ENCODE measurements at places on chromosomes 1 and 21.

GRCh38 chr1:57300186-57300585 lies 123.7 kb downstream of the DAB1 start:
- no peak for DNase-seq

DNA sequence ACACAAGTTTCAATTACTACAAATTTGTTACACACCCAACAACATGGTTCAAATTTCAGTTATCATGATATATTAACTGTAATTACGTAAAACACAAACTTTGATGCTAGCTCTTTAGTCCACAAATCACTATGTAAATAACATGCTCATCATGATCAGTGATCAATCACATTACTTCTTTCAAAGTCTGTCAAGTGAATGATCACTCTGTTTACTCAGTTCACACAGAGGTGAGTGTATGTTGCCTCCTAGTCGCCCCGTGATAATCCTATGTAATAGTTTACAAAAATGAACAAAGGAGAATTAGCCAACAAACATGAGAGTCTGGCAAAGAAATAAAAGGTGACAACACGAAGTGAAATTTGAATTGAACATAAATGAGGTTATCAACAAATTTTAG lies 14.3 kb downstream of the EDEM3 start:
- DNase-seq, result no peak

GRCh38 chr1:239803781-239804180 lies 287.9 kb upstream of the FMN2 start:
- DNase-seq, result no peak

- DNase-seq, result no peak
Observed at GRCh38 chr1:162656266-162656665, 24.0 kb downstream of the DDR2 start.

GRCh38 chr21:43937891-43938309 lies 72.9 kb downstream of the AGPAT3 start:
- DNase-seq, result no peak

GRCh38 chr1:150762552-150762951 lies 3.0 kb downstream of the CTSS start:
- no peak for DNase-seq

DNA sequence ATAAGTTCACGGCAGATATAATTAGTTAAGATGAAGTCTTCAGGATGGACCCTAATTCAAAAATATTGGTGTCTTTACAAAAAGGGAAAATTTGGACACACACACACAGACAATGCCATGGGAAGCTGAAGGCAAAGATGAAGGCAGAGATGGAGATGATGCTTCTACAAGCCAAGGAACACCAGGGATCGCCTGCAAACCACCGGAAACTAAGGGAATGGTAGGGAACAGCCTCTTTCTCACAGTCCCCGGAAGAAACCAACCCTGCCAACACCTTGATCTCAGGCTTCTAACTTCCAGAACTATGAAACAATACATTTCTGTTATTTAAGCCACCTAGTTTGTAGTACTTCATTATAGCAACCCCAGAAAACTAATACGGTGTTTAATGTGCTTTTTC lies 15.1 kb upstream of the SERTAD4 start:
- DNase-seq, result no peak

DNA sequence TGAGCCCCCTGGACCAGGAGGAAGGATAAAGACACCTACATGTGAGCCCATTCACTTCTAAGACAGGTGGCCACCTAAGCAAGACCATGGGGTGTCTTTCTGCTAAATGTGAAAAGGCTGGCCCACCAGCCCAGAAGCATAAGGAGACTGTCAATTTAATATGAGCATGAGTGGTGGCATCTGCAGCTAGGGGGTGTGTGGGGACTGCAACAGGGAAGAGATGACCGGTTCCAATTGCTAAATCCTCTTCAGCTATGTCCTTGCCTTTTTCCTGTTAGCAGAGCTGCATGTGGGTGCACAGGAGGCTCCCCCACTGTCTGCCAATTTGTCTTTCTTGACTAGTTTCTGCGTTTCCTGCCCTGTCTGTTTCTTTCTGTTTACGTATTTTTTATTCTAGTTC lies 22.3 kb upstream of the BMP8A start:
- no peak for DNase-seq

DNA sequence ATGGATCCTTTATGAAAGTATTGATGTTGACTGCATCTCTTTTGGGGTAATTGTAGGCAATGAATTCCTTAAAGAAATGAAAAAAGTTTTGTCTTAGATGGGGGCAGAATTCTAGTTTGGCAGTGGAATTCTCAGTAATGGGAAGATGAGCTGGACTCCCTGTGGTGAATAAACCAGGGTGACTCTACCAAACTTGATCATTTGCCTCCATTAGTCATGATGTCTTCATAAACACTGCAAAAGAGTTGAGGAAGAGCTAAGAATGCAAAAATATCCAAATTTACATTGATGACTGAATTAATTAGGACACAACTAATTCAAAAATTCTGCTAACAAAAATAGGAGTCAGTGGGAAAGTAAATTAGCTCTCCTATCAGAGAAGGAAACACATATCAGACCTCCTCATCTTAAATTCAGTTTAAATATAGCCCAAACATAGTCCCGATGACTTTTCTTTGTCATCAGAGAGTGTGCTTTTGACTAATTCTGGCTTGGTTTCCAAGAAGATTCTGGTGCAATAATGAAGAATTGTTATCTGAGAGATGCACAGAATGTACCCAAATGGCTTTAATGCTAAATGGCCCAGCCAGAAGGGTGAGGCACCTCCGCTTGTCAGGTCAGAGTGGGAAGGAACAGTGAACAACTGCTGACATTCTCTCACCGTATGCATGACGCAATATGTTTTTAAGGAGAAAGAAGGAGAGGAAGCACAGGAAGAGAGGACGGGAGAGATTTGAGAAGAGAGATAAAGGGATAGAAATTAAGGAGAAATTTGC lies 525.1 kb downstream of the LMO4 start:
- DNase-seq, result no peak

DNA sequence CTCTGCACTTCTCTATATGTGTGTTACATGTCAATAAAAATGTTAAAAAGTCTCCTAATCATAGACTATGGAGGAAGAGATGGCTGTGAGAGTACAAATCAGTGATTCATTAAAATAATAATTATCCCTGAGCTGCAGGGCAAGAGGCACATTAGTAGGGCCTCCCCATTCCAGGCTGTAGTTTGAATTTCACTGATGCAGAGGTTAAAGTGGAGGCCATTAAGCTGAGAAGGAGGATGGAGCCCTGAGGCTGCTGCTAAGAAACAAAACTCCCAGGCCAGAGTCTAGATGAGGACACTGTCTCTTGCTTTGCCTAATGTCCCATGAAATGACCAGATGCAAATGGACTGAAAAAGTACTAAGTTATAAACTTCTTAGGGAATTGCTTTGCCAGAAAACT lies 89.1 kb upstream of the WDR26 start:
- no peak for DNase-seq

DNA sequence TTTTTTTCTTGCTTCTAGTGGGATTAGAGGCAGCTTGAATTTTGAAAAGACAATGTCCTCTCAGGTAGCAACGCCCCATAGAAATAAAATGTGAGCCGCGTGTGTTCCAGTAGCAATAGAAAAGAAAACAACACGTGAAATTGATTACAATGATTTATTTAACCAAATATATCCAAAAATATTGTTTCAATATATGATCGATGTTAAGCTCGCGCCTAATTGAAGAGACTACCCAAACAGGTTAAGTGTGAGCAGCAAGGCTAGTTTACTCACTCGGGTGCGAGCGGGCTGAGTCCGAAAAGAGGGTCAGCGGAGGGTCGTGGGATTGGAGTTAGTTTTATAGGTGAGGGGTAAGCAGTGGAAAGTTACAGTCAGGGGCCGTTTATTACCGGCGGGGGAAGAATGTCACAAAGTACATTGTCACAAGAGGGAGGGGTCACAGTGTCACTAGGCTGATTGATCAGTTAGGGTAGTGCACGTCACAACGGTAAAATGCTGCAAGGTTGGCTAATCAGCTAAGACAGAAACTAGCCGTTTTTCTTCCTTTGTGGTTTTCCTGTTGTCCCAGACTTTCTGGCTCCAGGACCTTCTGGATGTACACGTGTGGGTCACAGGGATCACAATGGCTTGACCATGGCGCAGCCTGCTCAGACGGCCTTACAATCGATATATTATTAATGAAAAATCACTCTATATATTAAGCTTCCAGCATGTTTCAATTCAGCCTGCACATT lies 697 bp upstream of the ZNF670 start:
- DNase-seq, result no peak

GRCh38 chr21:16125274-16125673 lies 395.5 kb downstream of the USP25 start:
- DNase-seq, result peak; percentile 39

- DNase-seq, result no peak
Observed at GRCh38 chr1:180762796-180763195, 131.0 kb downstream of the XPR1 start.

- DNase-seq, result no peak
Observed at GRCh38 chr1:18072066-18072465, 35.5 kb upstream of the IGSF21 start.

DNA sequence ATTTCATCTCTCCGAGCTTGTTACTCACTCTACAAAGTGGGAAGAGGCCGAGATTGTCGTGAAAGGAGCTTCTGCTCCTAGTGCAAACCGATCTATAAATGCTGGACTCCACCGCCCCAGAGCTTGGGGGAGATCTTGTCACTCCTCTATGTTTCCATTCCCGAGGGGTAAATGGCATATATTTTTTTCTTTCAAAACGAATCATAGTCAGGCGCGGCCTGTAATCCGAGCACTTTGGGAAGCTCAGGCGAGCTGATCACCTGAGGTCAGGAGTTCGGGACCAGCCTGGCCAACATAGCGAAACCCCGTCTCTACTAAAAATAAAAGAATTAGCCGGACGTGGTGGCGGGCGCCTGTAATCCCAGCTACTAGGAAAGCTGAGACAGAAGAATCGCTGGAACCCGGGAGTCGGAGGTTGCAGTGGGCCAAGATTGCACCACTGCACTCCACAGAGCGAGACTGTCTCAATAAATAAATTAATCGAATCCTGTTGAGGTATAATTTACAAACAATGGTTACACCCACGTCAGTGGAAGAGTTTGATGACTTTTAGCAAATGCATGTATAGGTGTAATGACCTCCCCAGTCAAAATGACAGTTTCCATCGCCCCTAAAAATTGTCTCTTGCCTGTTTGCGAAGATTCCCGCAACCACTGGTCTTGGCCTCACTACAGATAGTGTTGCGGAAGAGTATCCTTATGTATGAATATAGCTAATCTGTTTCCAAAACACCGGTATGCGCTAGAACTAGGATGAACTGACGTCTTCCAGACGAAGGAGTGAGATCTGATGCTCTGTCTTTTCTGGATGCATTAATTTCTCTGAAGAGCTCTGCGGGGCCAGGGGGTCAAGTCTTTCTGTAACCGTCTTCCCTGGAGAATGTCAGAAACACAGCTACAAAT lies 840 bp upstream of the HEATR1 start:
- no peak for DNase-seq

DNA sequence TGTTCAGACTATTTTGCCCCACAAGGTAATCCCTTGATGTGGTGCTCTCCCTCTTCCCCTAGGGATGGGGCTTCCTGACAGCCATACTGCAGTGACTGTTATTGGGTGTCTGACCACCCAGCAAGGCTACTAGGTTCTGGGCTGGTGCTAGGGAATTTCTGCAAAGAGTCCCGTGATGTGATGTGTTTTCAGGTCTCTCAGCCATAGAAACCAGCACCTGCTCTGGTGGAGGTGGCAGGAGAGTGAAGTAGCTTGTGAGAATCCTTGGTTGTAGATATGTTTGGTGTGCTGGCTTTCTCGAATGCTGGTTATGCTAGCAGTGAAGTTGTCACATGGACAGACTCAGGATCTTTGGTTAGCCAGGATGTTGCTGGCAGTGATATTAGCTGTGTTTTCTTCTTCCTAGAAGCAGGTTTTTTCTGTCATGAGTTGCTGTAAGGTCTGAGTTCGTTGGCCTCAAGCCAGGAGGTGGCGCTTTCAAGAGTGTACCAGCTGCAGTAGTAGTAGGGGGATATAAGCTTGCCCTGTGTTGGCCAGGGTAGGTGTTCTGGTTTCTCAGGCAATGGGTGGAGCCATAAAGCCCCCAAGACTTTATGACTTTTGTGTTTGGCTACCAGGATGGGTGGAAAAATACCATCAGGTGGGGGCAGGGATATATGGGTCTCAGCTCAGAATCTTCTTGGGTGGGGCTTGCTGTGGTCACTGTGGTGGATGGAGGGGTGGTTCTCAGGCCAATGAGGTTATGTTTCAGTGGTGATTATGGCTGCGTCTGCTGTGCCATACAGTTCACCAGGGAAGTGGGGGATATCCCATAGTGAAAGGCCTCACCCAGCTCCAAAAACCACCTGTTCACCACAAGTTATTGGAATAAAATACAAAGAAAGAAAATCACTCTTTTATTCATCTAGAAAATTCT lies 1112.3 kb downstream of the KCNT2 start:
- DNase-seq, result no peak

DNA sequence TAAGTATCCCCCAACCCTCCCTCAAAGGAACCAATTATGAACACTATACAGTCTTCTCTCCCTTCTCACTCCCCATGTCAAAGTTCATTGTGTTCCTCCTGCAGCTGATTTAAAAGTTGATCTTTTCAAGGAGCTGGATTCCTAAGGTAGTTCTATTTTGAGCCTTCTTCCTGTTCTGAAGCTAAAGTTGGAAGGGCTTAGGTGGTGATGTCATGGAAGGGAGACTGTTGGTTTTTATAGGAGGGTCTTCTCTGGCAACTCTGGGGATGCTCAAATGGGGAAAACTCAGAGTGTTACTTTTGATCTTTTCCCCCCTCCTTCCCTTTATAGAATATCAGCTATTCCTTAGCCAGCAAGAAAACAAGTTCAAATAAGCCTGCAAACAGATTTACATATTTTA lies 83.0 kb upstream of the AK4 start:
- DNase-seq, result no peak

GRCh38 chr1:14603645-14604044 lies 5.2 kb downstream of the KAZN start:
- no peak for DNase-seq

GRCh38 chr1:156912861-156913808 lies 7.3 kb upstream of the LRRC71 start:
- no peak for DNase-seq

DNA sequence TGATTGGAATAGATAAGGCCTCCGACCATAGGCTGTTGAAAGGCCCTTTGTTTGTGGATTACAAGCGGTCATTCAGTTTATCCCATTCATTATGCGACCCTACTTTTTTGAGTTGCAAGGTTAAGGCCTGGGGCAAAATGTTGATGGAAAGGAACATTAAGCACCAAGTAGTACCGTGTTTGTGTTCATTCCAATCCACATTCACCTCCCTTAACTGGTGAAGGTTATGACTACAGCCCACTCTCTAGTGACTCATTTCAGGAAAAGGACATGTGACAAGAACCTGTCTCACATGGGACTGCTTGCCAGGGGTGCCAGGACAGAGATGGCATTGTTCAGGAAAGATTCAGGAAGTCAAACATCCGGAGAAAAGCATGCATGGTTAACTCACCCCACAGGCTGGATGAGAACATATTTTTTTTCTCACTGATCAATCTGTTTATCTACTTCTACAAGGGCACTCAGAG lies 81.6 kb downstream of the CD58 start:
- DNase-seq, result no peak

- DNase-seq, result no peak
Observed at GRCh38 chr1:187146388-187146787, 317.6 kb downstream of the PLA2G4A start.

DNA sequence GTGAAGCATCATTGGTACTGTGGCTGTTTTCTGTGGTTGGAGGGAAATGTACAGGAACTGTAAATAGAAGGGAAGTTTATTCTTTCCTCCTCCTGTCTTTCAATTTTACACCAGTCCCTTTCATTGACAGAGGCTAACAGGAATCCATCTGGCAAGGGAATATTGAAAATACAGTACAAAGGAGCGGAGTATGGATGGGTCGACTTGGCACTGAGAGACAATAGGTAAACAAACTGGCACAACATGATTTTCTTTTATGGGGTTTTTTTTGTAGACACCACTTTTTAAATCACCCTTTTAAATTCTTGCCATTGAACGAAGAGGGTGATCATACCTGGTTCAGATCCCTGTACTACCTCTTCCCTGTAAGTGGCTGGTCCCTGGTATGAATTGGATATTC lies 341.3 kb downstream of the RWDD3 start:
- no peak for DNase-seq
